Thoracic aorta (tissue), 2 donors: ENCODE measurements at places on chromosomes 12 and 14. TPM values are rescaled to one million over a fixed set of nuclear protein-coding genes. Genes with fewer than 3 reads are reported as not detected.

The TSPAN19 gene
- total RNA-seq: not detected

DNA sequence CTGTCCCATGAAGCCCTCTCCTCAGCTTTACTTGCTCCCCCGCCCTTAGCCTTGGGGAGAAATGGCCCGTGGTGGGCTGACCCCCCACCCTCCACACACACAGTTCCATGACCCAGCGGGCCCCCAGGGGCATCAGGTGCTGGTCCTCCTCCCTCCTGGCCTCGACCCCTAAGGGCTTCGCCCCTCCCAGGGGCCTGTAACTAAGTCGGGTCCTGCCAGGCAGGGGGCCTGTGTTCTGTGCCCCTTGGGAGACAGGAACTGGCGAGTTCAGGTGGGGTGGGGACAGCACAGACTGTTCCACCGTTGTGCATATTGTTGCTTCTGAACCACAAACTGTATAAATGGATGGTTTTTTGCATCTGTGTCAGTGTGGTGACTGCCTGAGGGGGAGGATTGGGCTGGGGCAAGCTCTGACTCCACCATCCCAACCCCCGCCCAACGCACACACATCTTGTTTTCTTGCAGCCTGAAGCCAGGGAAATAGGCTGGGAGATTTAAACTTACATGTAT is 8.8 kb downstream of the TAMALIN start:
- DNase-seq: no peak

The KRT71 gene
- total RNA-seq: not detected

GRCh38 chr14:51727526-51727925 is 75.8 kb downstream of the FRMD6 start:
- DNase-seq: no peak

DNA sequence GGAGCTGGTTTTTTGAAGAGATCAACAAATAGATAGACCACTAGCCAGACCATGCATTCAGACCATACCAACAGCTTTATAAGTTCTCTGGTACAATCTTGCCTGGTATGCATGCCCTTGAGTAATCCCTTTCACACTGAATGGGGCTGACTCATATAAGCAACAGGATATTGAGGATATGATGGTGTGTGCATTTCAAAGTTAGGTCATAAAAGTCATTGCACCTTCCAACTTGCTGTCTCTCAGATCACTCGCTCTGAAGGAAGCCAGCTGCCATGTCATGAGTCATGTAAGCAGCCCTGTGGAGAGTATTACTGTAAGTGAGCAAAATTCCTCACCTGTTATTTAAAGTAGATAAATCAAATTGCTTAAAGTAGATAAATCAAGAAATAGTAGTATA is 45.0 kb upstream of the OR6J1 start:
- DNase-seq: no peak

The PZP gene
- total RNA-seq: not detected

DNA sequence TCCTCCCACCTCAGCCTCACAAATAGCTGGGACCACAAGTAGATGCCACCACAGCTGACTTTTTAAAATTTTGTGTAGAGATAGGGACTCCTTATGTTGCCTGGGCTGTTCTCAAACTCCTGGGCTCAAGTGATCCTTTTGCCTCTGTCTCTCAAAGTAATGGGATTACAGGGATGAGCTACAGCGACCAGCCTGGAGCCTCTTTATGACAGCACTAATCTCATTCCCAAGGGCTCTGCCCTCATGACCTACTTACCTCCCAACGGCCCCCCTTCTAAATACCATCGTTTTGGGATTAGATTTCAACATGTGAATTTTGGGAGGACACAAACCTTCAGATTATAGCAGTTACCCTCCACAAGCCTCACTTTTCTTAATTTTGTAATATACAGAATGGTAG is 150.6 kb upstream of the FUT8 start:
- DNase-seq: no peak

The ACSM4 gene
- total RNA-seq: not detected
